ENCODE measurements at places on chromosomes 13 and 19.

DNA sequence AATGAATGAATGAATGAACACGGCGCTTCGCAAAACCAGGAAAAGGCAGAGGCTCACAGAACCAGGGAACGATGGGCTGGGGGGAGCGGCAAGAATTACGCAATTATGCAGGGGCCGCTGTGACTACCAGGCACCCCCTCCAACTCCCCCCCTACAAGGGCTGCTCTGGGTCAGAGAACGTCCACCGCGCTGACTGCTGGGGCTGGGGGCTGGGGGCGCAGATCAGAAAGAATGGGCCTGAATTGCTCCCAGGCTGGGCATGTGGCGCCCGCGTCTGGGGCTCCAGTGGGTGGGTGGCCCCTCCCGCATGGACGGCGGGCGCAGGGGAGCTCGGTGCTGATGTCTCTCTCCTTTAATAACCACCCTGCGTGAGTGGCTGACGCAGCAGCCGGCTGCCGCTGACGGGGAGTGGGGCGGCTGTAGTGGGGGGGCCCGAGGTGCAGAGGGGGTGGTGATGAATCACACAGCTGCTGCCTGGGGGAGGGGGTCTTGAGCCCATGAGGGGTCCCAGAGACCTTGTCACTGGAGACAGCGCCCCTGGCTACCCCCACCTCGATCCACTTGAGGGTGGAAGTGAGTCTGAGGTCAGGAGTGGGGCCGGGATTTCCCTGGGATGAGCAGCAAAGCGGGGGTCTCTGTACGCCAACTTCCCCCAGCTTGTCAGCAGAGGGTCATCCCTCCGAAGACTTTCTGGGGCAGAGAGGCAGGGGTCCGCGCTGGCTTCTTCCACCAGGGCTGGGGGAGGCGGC is 1.5 kb upstream of the CIRBP start:
- DNase-seq = no peak

DNA sequence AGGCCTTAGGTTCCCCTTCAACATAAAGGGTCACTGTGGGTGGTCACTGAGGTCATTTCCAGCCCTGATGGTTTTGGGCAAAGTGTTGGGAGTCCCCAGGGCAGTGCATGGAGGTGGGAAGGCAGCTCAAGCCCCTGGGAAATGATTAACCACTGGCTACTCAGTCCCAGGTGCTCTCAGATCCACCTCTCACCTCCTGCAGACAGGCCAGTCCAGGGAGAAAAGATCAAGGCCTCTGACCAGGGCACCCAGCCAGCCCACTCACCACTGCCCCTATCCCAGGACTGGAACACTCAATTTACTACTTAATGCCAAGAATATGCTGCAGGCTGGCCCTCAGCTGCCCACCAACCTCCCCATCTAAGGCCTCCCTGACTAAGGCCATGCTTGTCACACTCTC is 1307.9 kb downstream of the UQCRFS1 start:
- DNase-seq = no peak

DNA sequence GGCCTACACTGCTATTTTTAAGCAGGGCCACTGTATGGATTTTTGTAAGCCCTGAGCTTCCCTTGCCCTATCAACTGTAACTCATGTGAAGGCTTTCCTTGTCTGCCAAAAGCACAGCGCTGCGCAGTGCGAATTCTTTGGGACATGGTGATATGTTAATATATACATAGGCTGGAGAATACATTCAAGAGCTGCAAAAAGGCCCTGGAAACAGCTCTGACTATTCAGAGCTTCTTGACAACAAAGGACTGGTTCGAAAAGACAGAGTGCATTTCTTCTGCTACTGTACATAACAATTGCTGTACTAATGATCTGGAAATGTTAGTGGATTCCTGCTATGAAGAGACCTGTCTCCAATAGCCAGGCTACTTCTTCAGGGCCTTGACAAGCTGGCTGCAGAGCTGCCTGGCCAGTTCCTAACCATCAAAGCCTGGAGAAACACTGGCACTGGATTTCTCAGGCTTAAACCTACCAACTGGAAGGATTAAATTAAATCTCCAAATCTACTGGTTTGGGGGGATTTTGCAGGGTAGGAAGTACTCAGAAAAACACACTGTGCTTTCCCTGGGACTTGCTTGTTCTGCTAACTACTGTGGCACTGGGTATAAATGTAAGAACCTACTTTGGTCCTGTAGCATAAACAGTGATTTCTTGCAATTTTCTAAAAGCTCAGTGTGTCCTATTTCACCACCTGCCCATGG is 246.9 kb downstream of the DNAJC15 start:
- no peak for DNase-seq

- no peak for DNase-seq
These were observed 152.1 kb downstream of the DACH1 start for GRCh38 chr13:71714802-71715375.

DNA sequence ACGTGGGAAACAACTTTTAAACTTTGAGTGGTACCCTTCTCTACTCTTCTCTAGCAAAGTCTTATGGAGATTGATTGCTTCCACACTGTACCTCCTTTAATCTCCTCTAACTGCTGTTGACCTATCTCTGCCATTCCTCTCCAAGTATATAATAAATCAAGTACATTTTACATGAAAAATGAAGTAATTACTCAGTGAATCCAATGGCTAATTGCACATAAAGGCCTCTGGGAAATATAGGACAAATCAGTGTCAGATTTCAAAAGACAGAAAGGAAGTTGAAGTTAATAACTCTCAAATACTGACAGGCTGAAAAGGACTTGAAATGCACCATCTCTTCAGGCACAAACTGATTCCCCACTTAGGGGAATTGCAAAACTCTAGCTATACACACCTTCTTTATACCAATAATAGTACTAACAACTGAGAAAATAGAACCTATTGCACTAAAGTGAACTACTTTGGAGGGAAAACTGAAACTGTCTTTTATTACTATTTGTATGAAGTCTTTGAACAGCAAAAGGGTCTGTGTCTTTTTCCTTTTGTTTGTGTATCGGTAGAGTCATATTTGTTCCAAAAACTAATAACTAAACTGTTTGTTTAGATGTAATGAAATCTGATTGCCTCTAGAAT is 701.1 kb downstream of the PCDH9 start:
- DNase-seq = no peak

DNA sequence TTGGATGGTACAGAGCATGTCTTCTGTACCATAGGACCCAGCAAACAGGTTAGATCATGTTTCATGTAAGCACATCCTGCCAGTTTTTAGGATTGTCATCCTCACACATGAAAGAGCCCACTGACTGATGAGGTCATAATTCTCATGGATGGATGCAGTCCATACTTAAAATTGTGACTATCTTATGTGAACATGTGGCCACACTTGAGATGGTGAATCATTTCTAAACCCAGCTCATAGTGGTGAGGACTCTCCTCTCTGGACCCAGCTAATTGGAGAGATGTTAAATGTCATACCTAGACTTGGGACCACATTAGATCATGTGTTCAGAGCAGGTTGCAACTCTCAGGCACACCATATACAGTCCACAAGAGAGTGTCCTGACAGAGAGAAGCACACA is 24.8 kb upstream of the ZNF254 start:
- no peak for DNase-seq

- no peak for DNase-seq
These were observed 24.8 kb upstream of the NAXD start for GRCh38 chr13:110590577-110590976.

DNA sequence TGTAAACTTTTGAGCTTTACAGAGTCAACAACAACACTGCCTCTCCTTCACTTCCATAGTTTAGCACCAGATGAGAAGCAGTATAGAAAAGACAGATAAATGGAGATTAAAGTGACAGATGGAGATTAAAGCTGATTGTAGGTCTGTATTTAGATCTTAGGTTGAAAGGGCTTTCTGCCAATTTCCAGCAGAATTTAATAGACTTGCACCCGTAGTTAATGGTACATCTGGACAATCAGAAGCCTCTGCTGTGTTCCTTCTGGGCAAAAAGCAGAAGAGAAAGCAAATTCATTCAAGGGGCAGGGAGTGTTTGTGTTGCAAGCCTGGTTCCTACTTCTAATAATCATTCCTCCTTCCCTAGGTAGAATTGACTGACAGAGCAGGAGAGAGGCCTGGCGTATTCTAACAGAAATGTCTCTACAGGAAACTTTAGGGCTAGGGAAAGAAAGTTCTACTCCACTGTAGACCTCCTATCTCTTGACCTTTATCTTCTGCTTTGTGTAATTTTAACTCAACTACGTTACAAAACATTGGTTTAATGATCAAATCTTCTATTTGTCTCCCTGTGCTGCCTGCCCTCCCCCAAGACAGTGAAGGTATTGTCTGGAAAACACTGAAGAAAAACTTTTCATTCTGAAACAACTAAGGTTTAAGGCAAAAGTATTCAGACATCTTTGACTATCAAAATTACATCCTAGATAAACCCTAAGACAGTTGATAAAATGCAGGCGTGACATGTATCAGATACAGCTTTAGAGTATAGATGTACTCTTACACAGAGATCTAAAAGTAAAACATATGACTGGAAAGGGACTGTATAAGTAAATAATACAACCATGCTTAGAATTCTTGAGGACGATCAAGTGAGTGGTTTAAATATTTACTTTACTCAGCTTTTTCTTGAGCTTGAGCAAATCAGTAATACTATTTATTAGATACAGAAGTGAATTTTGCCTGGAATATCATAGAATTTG is 44.4 kb downstream of the GPC6 start:
- no peak for DNase-seq

DNA sequence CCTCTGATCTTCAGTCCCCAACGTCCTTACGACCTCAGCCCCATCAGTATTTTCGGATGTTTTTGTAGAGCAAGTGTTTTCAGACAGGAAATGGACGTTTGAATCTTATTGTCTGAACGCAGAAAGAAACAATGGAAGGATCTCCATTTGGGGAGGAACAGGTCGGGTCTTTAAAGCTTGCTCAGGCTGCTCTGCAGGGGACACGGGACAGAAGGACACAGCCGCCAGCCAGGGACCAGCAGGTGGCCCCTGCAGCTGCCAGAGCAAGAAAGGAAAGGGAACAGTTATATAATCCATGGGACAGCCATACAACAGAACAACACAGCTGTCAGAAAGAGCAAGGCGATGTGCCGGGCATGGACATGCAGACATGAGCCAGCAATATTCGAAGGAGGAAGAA is 18.5 kb upstream of the IGLON5 start:
- DNase-seq = no peak

DNA sequence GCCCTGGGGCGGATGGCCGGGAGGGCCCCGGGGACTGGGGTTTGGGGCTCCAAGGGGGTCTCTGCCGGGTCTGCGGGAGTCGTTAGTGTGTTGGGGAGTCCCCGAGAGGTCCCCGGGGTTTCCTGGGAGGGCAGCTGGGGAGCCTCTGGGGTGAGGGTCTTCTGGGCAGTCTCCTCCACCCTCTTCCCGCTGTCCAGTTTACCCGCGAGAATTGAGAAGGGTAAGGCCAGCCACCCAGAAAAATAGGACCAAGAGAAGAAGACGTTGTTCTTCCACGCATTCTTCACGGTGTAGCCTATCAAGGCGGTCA is 1.0 kb upstream of the ETFB start:
- DNase-seq = no peak

- no peak for DNase-seq
These were observed 764.0 kb upstream of the SLITRK5 start for GRCh38 chr13:86907156-86907555.

DNA sequence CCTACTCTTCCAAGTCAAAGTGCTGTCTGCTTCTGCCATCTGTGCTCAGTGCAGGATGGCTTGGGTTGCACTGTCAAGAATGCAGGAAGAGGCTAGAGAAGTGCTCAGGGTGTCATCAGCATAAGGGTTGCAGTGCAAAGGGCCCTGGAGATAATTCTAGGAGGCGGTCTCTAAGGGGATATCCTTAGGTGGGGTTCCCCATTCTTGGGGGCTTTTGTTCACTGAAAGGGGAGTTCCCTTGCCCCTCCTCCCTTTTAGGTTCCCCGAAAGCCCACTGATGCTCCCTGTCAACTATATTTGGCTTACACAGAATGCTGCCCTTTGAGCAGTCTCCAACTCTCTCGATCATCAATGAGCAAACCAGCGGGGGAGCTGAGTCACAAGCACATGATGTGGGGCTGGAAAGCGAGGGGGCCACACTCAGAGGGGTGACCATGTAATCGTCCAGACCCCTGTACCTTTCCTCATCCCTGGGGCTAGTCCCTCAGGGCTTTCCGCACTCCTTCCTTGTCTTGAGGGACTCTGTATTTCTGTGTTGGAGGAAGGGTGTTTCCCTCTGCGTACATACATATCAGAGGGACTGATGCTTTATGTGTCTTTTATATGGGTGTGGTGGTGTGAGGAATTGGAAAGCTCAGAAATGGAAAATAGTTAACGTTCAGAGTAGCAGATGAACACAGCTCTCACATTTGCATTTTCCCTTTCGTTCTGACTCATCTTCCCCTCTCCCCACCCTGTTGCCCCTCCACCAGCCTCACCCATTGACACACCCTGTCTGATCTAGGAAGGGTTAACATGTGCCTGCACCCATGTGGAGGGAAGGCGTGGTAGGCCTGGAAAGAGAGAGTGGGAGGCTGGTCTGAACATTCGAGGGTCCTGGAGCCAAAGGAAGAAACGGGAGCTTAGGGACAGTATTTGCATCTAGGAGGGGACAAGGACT is 6.7 kb downstream of the ZBTB32 start:
- DNase-seq = no peak

DNA sequence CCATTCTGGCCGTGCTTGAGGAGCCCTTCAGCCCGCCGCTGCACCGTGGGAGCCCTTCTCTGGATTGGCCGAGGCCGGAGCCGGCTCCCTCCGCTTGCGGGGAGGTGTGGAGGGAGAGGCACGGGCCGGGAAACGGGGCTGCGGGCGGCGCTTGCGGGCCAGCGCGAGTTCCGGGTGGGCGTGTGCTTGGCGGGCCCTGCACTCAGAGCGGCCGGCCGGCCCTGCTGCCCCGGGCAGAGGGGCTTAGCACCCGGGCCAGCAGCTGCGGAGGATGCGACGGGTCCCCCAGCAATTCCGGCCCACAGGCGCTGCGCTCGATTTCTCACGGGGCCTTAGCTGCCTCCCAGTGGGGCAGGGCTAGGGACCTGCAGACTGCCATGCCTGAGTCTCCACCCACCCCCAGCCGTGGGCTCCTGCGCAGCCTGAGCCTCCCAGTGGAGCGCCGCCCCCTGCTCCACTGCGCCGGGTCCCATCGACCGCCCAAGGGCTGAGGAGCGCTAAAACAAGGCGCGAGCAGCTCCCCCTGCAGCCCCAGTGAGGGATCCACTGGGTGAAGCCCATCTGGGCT is 76.5 kb downstream of the PCDH20 start:
- no peak for DNase-seq

DNA sequence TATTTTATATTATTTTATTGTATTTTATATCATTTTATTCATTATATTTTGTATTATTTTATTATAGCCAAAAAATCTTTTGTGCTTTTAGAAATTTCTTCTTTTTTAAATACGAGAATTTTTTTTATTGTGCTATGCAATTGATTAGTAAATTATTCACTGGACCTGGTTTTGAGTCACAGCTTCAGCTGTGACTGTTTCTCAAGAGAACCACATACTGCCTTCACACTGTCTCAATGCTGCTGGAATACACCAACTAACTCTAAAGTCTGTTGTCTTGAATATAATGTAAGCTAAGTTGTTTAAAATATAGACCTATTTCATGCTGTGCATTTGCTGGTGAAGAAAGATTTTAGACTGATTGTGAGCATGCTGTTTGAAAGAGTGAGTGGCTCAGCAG is 423.6 kb downstream of the NDFIP2 start:
- DNase-seq = no peak

- DNase-seq = no peak
These were observed 621.4 kb downstream of the DIAPH3 start for GRCh38 chr13:59542303-59542702.

- DNase-seq = no peak
These were observed 60.4 kb downstream of the WDFY2 start for GRCh38 chr13:51644654-51645053.
